ENCODE measurements at places on chromosomes 7 and 10.

- DNase-seq, result no peak
Measured at GRCh38 chr10:125086691-125087090, 73.7 kb downstream of the CTBP2 start.

GRCh38 chr7:101185258-101185839 is 5.3 kb upstream of the NAT16 start:
- DNase-seq, result no peak

- DNase-seq, result no peak
Measured at GRCh38 chr7:37505750-37506353, 57.2 kb upstream of the ELMO1 start.

- DNase-seq, result no peak
Measured at GRCh38 chr7:133029463-133029862, 52.4 kb downstream of the CHCHD3 start.

GRCh38 chr7:48540746-48541145 is 369.5 kb downstream of the ABCA13 start:
- no peak for DNase-seq

GRCh38 chr7:99390941-99391602 is 16.5 kb downstream of the ARPC1B start:
- DNase-seq, result no peak

All from stimulated activated CD4-positive, alpha-beta T cell treated with anti-CD3 and anti-CD28 coated beads, Interleukin-1b, Interleukin-23, amount 100 ng/mL, for 1 hour (primary cell).